Hematopoietic multipotent progenitor cell treated with erythropoietin and hydrocortisone succinate and interleukin-3 and kit ligand, for 15 days (in vitro differentiated cells): ENCODE measurements at places on chromosomes 3 and 15.

- no peak for DNase-seq
Measured at GRCh38 chr15:66408254-66408653, 21.5 kb downstream of the MAP2K1 start.

DNA sequence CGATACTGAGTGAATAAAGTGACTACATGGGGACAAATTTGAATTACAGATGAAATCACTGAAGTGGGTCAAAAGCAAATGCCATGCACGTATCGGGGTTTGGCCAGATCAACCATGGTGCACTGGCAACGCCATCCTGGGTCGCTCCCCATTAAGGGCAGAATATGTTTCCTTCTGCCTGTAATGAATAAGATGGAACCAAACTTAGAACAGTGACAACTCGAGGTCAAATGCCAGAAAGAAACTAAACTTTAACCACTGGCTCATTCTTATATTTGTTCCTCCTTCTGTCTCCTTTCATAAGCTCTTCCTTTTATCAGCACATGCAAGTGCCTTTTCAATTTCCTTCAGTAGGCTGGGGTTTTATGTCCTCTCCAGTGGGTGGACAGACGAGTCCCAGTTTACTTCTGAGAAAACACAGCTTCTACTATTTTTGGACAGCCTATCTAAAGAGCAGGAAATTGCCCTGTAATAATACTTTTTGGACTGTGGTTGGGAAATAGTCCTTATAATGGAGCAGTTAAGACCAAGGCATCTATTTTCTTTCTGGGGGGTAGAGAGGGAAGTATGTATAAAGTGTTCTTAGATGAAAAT lies 61.4 kb downstream of the WHAMM start:
- DNase-seq = no peak

DNA sequence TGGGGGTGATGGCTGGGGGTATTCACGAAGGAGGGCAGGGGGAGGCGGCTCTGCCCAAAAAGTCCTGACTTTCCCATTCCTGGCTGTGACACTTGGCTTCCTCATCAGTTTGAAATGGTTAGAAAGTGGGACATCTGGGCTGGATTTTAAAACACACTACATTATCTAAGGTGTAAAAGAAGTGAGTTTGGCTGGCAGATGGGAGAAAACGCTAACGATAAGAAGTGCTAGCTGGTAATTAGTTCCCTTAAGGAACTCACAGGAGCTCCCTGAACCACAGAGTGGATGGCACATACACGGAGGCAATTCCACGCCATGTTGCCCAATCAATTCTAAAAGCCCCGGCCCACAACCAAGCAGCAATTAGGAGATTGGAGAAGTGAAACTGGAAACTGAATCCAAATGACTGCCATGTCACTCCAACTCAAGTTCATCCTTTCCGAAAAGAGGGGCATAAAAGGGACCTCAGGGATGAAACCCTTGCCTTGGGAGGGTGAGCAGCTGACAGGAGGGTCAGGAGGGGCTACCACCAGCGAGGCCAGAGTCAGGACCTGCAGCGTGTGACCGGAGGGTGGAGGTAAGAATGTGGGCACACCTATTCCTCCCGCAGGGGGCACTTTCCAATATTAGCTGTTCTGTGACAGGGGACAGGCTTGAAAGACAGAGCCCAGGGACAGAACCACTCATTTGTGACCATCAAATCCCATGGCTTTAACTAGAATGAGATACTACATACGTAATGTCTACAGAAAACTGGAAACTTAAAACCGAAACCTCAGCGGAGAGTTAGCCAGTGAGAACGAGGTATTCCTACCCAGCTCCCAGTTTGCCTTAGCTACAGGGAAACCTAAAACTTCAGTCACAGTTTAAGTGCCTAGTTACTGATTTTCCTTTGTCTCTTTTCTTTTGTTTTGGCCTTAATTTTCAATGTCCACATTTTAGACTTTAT lies 95.3 kb upstream of the OXTR start:
- DNase-seq = no peak

- no peak for DNase-seq
Measured at GRCh38 chr3:194767446-194768207, 81.9 kb downstream of the FAM43A start.

DNA sequence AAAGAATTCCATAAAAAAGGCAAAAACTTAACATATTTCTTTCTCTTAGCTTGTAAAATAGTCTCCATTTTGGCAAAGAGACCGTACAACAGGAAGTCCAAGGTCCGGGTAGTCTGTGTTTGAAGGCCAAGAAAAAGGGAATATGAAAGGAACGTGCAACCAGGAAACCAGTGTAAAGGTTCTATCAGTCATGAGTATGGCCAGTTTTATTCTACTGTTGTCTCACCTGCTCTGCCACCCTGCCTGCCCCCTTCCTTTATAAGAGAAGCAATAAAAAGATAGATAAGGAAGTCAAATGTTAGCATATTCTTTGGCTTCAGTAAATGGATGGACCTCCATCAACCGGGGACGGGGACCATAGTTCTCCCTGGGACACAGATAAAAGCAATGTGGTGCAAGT lies 370.6 kb upstream of the ROBO2 start:
- DNase-seq = no peak
